ENCODE measurements at places on chromosomes 12 and 14.

- no peak for DNase-seq
Observed at GRCh38 chr14:99026471-99026870, 245.5 kb downstream of the BCL11B start.

GRCh38 chr12:70469221-70469820 is 103.2 kb downstream of the KCNMB4 start:
- no peak for DNase-seq

DNA sequence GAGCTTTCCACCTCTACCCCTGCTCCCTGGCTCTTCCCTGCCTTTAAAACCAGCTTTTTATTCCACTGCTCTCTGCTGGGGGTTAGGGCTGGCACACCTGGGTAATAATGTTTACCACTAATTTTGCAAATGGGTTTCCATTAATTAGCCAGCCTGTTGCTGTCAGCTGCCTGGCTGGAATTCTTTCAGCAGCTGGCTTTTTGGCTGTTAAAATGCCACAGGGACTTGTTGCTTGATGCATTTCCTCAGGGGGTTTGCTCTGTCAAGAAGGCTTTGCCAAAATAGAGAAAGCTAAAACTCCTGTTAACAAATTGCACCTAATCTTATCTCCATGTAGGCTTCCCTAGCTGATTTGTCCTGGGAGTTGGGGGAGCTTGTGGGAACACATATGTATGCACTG is 51.8 kb upstream of the PSMC1 start:
- DNase-seq, result no peak

DNA sequence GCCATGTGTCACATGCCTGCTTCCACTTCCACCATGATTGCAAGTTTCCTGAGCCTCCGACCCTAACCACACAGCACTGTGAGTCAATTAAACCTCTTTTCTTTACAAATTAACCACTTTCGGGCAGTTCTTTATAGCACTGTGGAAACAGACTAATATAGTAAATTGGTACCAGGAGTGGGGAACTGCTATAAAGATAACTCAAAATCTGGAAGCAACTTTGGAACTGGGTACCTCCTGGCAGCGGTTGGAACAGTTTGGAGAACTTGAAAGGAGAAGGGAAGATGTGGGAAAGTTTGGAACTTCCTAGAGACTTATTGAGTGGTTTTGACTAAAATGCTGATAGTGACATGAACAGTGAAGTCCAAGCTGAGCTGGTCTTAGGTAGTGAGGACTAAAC is 436.1 kb downstream of the TMEM121 start:
- DNase-seq, result no peak

- DNase-seq, result no peak
Observed at GRCh38 chr12:83691730-83692129, 1005.0 kb downstream of the TMTC2 start.

GRCh38 chr12:4562034-4562657 is at the start of gene DYRK4:
Gene DYRK4, plus strand, starts transcription at chr12:4562208. Its CDS starts 38 bp downstream, at chr12:4562246.
- DNase-seq, result no peak

DNA sequence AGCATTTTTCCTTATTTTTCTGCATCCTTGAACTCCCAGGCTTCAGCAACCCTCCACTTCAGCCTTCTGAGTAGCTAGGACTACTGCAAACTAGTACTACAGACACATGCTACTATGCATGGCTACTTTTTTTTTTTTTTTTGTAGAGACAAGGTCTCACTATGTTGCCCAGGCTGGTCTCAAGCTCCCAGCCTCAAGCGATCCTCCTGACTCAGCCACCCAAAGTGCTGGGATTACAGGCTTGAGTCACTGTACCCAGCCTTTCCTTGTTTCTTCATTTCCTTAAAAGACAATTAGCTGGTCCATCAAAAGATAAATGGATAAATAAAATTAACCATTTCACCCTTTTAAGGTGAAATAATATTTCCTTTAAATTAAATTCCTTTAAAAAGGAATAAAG is 205.8 kb downstream of the SPTSSA start:
- no peak for DNase-seq

- no peak for DNase-seq
Observed at GRCh38 chr12:51345681-51346080, 798 bp downstream of the CELA1 start.

DNA sequence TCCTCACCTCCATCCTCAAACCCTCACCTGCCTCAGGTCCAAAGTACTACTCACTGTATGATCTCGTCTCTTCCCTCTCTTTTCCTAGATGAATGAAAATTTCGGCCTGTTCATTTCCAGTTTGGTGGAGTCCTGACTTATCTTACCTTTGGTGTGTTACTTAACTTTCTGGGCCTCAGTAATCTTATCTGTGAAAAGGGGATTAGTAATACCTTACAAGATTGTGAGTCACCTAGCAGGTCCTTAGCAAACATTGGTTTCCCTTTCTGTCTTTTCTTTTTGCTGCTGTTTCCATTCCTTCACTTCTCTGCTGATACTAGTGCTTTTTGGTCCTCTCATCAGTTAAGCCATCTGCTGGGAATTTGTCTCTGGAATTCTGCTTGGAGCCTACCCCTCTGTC is 52.8 kb downstream of the AKAP6 start:
- DNase-seq, result no peak

GRCh38 chr12:1808798-1809480 is 11.4 kb upstream of the LRTM2 start:
- DNase-seq, result no peak

GRCh38 chr14:31949709-31950108 is 127.4 kb upstream of the ARHGAP5 start:
- no peak for DNase-seq

DNA sequence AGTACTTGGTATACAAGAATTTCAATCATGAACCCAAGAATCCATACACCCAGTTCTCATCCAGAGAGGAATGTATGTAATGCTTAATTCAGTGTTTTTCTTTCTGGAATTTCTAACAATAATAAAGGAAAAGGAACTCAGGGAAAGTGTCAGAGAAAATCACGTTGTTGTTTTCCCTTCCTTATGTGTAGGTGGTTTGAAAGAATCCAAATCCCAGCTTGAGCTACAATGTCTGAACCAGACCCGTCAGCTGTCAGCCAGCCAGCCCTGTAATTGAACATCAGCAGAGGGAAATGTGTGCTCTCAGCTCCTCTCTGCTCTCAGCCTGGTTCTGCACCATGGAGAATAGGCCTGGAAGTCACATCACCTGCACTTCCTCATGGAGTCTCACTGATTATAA is 126.5 kb downstream of the TMEM30B start:
- DNase-seq, result no peak

- no peak for DNase-seq
Observed at GRCh38 chr12:68981516-68981915, 48.5 kb upstream of the CPM start.
